Esophagus squamous epithelium (tissue), 5 donors: ENCODE measurements at places on chromosomes 4 and X.

- no peak for DNase-seq
Observed at GRCh38 chr4:41217374-41217773, 3.0 kb upstream of the APBB2 start.

GRCh38 chrX:38868941-38869401 is 67.7 kb downstream of the MID1IP1 start:
- no peak for DNase-seq

DNA sequence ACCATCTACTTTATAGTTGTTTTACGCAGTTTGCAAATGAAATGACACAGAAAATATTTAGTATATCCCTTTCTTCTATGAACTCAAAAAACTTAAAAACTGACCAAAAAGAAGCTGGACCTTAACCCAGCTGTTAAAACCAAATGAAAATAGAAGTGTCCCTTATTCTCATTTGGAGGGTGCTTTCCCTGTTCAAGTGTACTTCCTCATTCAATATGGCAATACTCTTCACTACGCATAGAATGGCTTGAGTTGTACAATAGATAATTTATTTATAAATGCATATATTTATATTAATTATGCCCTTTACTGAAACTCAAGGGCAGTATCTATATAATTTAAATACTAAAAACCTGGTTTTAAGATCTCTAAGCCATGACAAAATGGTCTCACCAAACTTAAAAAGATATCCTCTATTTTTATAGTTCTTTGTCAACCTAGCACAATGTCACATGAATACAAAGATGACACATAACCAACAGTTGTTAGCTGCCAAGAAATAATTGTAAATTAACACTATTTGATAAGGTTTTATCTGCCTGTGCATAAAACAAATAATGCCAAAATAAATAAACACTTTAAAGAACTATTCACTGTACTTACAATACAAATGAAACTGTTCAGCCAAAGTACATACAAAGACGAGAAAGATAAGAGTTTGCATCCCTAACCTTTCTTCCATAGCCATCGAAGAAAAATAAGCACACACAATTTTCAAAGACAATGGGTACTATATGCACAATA is 25.2 kb downstream of the YTHDC1 start:
- DNase-seq, result no peak

DNA sequence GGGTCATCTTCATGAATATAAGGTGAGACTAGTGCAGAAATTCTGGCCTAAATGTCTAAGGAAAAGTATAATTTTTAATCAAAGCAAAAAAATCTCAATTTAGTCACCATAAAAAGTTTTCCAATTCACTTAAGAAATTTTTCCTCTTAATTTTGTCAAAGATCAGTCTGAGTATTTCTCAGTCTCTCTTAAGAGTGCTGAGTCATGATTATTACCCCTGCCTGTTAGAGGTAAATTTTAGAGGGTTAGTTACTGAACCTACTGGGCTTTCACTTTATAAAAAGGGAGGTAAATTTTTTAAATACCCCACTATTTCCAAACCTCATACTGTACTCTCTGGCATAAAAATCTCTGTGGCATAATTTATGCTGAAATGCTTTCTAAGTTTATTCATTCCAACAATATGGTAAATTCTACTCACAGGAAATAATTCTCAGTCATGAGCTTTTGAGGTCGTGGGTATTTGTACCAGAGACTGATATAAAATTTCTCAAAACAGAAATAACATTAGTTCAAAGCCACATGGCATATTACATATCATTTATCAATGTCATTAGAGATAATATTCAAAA is 122.4 kb downstream of the SLC39A8 start:
- no peak for DNase-seq
